Vagina (tissue), 2 donors: ENCODE measurements at places on chromosomes 16 and 17.

GRCh38 chr17:65518256-65518655, 43.2 kb downstream of the AXIN2 start:
- peaks cover 21% of the 10 kb centered on the region for H3K4me1 ChIP-seq
- H3K27ac ChIP-seq, result no peak overlapping the region
- H3K27me3 ChIP-seq, result no peaks in the 10 kb centered on the region
- no peak for DNase-seq
- H3K36me3 ChIP-seq, result no peaks in the 10 kb centered on the region

DNA sequence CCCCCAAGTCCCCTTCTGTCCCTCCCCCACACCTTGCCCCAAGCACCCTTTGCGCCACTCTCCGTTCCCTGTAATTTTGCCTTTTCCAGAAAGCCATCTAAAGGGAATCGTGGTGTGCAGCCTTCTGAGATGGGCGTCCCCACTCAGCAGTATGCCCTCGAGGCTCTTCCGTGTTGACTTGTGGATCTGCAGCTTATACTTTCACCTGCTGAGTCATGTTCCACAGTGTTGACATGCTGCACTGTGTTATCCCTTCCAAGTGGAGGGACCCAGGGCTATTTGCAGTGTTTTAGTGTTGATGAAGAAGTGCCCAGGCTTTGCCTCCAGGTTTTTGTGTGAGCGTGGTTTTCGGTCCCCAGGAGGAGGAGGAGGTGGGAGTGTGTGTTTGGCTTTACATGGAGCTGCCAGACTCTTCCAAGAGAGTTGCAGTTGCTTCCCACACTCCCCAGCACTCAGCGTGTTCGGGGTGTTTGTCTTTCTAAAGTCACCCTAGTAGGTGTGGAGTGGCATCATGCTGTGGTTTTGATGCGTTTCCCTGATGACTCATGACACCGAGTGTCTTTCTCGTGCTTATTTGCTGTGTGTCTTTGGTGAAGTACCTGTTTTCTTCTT, 32.1 kb upstream of the JPT2 start:
- H3K27me3 ChIP-seq, result no peaks in the 10 kb centered on the region
- H3K36me3 ChIP-seq, result no peaks in the 10 kb centered on the region
- DNase-seq, result no peak
- no peak overlapping the region for H3K27ac ChIP-seq
- peaks cover 16% of the 10 kb centered on the region for H3K4me1 ChIP-seq

DNA sequence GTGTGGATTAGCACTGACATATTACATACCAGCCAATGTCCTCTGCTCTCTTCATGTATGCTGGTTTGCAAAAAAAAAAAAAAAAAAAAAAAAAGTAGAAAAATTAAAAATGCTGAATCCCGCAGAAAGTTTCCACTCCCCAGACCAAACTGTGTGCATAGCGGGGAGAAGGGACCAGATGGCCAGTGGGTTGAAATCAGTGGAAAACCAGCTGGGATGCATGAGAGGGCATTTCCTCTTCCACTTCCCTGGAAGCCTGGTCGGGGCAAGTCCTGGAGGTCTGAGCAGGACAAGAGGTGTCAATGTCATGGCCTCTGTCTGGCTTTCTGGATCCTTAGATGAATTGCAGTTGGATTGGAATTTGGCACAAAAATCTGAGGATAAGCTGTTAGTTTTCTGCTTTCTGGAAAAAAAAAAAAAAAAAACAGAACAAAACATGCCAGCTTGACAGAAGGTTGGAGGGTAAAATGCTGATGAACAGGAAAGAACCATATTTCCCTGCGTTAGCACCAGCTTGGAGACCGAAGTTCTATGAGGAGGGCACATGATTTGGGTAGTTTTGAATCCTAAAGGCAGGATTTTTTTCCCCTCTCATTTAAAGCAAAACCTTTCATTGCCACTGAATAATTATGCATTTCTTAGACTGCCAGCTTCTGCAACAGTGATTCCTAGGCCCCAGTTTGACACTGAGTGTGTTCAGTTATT, 941.5 kb upstream of the EEF2KMT start:
- DNase-seq, result no peak
- H3K4me1 ChIP-seq, result no peaks in the 10 kb centered on the region
- H3K36me3 ChIP-seq, result no peaks in the 10 kb centered on the region

GRCh38 chr16:64580558-64580957, 541.3 kb downstream of the CDH11 start:
- H3K36me3 ChIP-seq, result no peaks in the 10 kb centered on the region
- no peaks in the 10 kb centered on the region for H3K4me1 ChIP-seq
- H3K27me3 ChIP-seq, result no peaks in the 10 kb centered on the region
- H3K27ac ChIP-seq, result no peak overlapping the region
- H3K4me3 ChIP-seq, result no peak overlapping the region
